ENCODE measurements at places on chromosomes 1 and 21.

GRCh38 chr1:195158091-195158490, 1450.1 kb downstream of the KCNT2 start:
- no peak for DNase-seq

GRCh38 chr21:26758083-26758880, 86.9 kb downstream of the ADAMTS1 start:
- DNase-seq: peak; percentile 4

- no peak for DNase-seq
These were observed 107.4 kb downstream of the LEPR start for GRCh38 chr1:65527707-65528503.

- DNase-seq: no peak
These were observed 1.2 kb downstream of the TNFRSF8 start for GRCh38 chr1:12064073-12064969.

Measured in fibroblast of lung (primary cell).